ENCODE measurements at places on chromosomes 3 and 15.

DNA sequence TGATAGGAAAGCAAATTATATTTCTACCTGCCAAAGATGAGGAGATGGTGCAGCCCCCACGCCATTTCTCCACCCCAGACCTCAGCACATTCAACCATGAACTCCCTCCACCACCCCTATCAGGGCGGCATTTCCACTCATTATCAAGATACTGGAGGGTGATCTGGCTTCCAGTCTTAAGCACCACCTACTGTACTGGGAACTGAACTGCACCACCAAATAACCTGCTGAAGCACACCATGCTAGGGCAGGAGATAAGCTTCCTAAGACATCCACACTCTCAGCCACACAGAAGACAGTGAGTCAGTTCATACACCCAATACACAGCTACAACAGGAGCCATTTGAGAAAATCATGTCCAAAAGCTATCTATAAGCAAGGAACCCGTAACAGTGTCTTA is 98.8 kb downstream of the FGF7 start:
- DNase-seq: no peak

GRCh38 chr3:69326855-69327300 is 59.0 kb downstream of the FRMD4B start:
- DNase-seq: no peak

DNA sequence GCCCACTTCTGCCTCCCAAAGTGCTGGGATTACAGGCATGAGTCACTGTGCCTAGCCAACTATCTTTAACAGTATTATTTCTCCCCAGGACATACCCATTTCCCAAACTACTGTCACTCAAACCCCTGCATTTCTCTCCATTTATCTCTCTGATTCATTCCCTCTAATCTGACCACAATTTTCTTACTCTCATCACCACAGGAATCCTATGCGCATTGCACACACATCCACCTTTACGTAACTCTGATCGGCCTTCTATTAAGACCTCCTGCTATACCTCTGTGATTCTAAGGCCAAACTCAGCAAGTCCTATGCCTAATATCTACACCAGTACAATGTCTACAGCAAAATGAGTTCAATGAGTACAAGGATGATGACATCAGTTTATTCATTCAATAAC is 235.0 kb downstream of the ULK4 start:
- DNase-seq: no peak

DNA sequence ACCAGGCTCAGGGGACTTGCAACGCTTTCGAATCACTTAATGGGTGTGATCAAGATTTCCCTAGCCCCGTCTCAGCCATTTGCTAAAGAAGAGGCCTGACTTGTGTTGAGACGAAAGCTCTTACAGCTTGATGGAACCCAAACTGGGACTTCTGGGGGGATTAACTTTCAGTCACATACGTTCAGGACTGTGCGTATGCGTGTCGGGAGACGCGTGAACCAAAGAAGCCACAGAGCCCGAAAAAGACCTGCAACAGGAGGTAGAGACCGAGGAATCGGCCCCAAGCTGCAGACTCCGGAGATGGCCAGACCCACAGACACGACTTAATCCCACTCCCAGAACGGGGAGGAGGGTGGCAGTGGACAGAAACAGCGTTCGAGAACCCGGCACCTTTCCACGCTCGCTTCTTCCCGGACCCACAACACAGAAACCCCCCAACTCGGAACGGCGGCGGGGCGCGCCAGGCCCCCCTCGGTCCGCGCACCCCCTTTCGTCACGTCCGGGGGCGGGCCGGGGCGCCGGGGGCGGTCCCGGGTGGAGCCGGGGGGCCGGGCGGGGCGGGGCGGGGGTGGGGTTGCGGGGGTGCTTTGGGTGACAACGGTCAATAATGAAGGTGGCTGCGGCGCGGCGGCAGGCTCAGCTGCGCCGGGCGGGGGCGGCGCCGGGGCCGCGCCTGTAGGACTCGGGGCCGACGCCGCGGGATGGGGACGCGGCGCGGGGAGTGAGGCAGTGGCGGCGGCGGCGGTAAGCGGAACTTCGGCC is at the start of gene ATP11B:
Gene ATP11B, plus strand, starts transcription at position 604 of the 762 bp plus-strand sequence. CDS start 256 bp downstream, outside the sequence.
- peak; percentile 79 for DNase-seq

DNA sequence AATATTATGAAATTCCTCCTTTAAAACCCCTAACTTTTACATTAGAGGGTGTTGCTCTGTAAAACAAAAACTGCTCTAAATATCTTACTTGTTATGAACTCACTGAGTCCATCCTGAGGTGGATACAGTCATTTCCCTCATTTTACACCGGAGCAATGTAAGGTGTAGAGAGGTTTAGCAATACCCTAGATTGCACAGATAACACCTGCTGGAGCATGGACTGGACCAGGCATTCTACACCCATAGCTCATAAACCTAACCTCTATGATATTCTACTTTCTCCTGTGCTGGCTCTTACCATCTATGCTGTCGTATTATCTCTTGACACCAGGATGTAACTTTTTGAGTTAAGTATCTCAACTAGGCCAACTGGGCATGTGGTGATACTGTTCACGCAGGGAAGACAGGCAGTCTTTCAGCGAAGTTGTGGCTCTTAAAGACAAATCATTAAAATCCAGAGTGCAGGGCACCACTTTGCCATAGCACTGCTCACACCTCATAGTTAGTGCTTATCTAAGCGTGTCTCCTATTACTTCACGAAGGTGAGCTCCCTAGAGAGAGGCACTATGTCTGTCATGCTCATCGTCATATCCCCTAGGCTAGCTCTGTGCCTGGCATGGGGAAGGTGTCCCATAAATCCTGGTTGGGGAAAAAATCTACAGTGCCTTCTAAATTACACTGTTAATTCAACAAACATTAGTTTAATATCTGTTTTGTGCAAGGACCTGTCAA is 100.1 kb upstream of the SLC2A2 start:
- DNase-seq: no peak

- peak; percentile 7 for DNase-seq
Measured at GRCh38 chr3:126130081-126130855, 46.3 kb upstream of the SLC41A3 start.

DNA sequence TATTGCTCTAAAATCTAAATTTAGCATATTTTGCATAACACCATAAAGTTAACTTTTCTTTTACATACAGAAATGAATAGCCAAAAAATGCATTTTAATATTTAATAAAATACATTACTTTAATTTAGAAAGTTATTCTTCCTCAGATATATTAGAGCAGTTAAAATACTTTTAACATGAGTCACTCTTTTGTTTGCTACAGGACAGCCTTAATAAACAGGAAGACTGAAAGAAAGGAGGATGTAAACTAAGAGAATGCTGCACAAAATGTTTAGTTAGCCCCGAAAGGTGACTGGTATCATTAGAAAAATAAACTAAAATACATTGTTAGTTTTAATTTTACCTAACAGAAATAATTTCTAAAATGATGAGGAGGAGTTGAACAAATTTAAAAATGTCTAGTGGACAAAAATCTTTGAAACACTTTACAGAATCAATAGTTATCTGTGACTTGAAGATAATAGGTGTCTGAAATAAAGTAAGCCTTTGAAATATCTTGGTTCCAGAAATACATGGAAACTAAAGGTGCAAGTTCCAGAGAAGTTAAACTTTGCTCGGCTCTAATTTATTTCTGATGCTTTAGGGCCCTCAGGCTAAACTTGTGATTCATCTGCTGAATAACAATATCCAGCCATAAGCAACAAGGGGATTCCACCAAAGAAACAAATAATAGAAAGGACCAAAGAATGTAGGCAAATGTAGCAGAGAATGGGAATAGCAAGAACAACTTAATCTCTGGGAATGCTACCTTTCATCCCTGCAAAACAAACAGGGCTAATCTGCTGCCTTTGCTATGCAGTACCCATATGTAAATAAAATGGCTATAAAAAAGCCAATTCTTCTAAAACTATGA is 138.3 kb upstream of the UBP1 start:
- no peak for DNase-seq

DNA sequence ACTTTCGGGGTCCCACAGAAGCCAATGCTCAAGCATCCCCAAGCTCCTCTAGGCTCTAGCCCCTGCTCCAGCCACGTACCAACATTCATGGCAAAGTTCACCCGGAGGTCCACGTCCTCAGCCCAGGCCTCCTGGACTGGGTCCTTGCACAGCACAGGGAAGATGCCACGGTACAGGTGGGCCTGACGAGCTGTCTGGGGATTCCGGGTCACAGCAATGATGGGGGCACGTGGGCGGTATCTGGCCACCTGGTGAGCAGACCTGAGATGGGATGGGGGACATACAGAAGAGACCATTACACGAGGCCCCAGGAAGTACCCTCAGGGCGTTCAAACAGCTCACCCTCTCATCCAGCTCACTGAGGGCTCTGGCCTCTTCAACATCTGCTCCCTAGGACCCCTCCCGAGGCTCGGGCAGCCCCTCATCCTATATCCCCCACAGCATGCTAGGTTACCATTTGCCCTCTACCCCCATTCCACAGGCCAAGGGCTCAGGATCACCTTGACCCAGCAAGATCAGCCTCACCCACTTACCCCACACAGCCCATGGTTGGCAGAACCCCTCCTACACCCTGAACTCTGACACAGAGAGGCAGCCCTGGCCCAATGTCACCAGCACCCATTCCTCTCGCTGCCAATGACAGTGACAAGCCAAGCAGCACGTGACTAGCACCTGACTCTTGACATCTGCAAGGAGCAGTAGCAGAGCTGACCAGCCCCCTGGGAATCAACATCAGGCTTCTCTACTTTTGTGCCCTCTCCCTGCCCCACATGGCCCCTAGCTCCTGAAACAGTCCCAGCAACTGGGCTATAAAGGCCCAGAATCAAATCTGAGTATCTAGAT is 3.0 kb upstream of the GRAMD2A start:
- DNase-seq: no peak

DNA sequence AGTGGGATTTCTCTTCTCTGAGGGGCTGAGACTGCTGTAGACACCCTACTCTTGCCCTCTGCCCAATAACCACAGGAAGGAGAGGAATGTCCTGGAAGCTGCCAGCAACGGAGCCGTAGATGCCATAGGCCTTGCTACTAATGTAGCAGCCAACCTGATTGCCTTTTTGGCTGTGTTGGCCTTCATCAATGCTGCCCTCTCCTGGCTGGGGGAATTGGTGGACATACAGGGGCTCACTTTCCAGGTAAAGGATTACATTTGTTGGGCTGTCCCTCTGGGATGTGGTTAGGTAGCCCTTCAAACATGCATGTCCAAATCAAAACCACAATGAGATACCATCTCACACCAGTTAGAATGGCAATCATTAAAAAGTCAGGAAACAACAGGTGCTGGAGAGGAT is 16.1 kb downstream of the SLC28A2 start:
- DNase-seq: no peak

- no peak for DNase-seq
Measured at GRCh38 chr3:62546266-62546665, 172.9 kb upstream of the FEZF2 start.

DNA sequence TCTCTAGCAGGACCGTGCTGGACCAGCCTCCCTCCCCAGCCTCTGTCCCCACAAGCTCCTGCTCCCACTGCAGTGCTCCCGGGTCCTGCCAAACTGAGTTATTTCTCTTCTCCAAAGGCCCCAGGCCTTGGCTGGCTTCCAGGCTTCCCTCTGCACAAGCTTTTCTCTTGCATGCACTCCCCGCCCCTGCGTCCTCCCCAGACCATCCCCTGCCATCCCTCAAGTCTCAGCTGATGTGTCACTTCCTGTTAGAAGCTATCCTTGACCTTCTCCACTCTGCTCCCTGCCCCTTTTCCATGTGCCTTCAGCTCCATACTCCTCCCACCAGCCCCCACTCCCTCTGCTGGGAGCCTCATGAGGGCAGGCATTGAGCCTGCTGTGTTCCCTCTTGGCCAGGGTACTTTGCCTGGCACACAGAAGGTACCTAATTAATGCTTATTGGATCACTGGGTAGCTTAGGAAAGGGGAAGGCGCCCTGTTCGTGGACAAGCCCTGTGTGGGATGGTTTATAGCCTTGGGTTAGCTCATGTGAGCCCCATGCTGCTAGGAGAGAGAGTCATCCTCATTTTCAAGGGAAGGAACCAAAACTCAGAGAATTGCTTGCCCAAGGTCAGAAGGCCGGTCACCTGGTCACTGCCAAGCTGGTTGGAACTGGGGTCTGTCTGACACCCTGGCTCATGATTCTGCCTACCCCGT is 56.4 kb downstream of the FEM1B start:
- DNase-seq: no peak

GRCh38 chr15:55897560-55898336 is 95.7 kb downstream of the NEDD4 start:
- no peak for DNase-seq

DNA sequence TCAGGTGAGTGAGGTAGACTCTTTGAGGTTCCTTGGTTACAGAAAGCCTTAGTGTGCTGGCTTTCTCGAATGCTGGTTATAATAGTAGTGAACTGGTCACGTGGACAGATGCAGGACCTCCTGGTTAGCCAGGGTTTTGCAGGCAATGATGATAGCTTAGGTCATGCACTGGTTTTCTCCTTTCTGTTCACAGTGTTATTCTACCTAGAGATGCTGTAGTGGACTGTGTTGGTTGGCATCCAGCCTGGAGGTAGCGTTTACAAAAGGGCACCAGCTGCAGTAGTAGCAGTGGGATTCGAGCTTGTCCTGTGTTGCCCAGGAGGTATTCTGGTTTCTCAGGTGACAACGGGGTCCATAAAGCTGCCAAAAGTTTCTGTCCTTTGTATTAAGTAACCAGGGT is 27.0 kb downstream of the PCCB start:
- DNase-seq: no peak

GRCh38 chr3:142274908-142275307 is 49.5 kb upstream of the GK5 start:
- no peak for DNase-seq

DNA sequence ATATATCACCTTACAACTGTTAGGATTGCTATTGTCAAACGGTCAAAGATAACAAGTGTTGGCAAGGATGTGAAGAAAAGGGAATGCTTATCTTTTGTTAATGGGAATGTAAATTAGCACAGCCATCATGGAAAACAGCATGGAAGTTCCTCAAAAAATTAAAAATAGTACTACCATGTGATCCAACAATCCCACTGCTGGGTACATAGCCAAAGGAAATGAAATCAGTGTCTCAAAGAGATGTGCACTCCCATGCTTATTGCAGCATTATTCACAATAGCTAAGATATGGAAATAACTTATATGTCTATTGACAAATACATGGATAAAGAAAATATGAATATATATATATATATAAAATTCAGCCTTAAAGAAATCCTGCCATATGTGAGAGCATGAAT is 274.6 kb downstream of the EDEM1 start:
- DNase-seq: no peak

DNA sequence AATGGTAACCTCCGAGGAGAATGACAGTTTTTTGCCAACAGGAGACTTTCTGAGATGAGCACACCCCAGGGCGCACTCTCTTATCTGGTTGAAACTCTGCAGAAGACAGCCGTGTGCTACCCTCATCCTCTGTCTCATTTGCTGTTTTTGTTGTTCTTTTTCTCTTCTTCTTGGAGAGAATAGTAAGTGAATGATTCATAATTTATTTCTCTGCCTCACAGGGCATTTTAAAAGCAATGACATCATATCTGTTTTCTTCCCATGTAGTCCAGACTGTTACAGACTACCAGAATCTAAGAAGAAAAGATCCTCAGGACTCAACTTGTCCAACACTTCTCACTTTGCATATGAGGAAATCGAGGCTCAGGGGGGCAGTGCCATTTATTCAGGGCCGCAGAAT is 771.1 kb upstream of the GRM7 start:
- no peak for DNase-seq
